ENCODE measurements at places on chromosomes 2 and 18. TPM values are rescaled to one million over a fixed set of nuclear protein-coding genes. Genes with fewer than 3 reads are reported as not detected.

- no peak overlapping the region for H3K27ac ChIP-seq
- DNase-seq, result no peak
- peaks cover 23% of the 10 kb centered on the region for H3K27me3 ChIP-seq
- no peaks in the 10 kb centered on the region for H3K36me3 ChIP-seq
Observed at GRCh38 chr2:51032751-51033330, 909 bp upstream of the NRXN1 start.

GRCh38 chr2:232116852-232117251, 155.3 kb downstream of the DIS3L2 start:
- H3K4me1 ChIP-seq, result no peaks in the 10 kb centered on the region
- H3K27me3 ChIP-seq, result no peaks in the 10 kb centered on the region
- H3K4me3 ChIP-seq, result no peak overlapping the region
- no peak for DNase-seq
- no peak overlapping the region for H3K27ac ChIP-seq

DNA sequence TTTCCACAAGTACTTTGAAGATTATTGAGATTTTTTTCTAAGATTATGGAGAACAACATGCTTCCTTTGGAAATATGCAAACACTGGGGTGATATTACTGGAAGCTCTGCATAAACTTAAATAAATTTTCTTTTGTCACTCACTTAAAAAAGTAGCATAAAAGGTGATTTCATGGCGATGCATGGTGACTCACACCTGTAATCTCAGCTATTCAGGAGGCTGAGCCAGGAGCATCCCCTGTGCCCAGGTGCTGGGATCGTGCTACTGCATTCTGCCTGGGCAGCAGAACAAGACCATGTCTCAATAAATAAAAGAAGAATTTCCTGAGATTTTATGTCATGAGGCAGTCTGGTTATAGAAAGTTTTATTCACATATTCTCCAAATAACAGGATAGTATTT, 679.1 kb upstream of the CDH2 start:
- H3K4me3 ChIP-seq, result no peak overlapping the region
- H3K36me3 ChIP-seq, result no peaks in the 10 kb centered on the region
- H3K27ac ChIP-seq, result no peak overlapping the region
- no peaks in the 10 kb centered on the region for H3K4me1 ChIP-seq
- DNase-seq, result no peak
- H3K27me3 ChIP-seq, result no peaks in the 10 kb centered on the region

DNA sequence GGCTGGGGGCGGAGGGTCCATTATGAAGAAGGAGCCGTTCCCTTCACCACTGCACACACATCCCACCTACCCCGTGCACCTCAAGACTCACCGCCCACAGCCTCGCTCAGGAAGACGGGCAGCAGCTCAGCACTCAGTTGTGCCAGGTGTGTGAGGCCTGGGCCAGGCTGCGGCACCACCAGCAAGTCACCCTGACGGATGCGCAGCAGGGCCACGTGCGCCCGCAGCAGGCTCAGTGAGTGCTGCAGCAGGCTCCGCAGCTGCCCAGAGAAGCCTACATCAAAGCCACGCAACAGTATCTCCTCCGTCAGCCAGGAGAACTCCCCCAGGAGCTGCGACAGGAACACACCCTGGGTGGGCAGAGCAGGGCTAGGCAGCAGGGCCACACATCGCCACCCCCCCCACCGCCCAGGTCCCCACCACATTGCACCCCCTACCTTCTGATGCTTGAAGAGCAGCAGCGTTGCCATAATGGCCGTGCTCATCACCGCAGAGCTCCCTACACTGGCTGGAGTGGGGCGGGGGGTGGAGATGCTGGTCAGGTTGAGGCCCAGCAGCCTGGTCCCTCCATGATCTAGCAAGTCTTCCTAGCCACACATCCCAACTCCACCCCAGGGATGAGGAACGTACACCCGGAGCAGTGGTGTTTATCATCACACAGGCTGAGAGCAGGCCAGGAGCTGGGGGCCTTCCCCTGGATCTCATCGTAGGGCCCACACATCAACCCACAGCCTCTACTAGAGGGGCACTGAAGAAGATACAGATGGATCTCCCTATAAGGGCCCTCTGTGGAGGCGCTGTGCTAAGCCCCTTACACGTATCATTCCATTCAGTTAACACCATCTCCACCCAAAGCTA, 10.2 kb downstream of the GPAT2 start:
- no peak overlapping the region for H3K27ac ChIP-seq
- no peak overlapping the region for H3K4me3 ChIP-seq
- H3K36me3 ChIP-seq, result peaks cover 4% of the 10 kb centered on the region
- no peaks in the 10 kb centered on the region for H3K27me3 ChIP-seq

- peaks cover 22% of the 10 kb centered on the region for H3K4me1 ChIP-seq
- H3K4me3 ChIP-seq, result no peak overlapping the region
- DNase-seq, result no peak
- peak overlapping the region; percentile 45 for H3K27ac ChIP-seq
- no peaks in the 10 kb centered on the region for H3K36me3 ChIP-seq
Observed at GRCh38 chr2:120712180-120712681, 23.4 kb upstream of the GLI2 start.

DNA sequence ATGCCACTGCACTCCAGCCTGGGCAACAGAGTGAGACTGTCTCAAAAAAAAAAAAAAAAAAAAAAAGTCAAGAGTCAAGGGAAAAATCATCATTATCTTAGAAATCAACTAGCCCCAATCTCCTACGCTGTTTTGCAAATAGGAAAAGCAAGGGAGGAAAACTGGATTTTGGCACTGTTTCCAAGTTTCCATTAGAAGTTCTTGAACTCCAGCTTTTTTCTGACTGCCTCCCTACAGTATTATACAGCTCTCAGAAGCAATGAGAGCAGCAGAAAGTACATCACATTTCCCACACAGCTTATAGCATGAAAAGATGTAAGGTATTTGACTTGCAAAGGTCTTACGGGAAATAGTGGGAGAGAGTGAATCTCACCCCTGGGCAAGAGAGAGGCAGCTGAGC, 127.8 kb downstream of the OSR1 start:
- H3K4me3 ChIP-seq, result no peak overlapping the region
- peaks cover 20% of the 10 kb centered on the region for H3K4me1 ChIP-seq
- H3K27ac ChIP-seq, result no peak overlapping the region
- no peaks in the 10 kb centered on the region for H3K36me3 ChIP-seq

GRCh38 chr2:114754907-114755563, 312.6 kb downstream of the DPP10 start:
- H3K36me3 ChIP-seq, result no peaks in the 10 kb centered on the region
- no peaks in the 10 kb centered on the region for H3K27me3 ChIP-seq
- DNase-seq, result no peak

DNA sequence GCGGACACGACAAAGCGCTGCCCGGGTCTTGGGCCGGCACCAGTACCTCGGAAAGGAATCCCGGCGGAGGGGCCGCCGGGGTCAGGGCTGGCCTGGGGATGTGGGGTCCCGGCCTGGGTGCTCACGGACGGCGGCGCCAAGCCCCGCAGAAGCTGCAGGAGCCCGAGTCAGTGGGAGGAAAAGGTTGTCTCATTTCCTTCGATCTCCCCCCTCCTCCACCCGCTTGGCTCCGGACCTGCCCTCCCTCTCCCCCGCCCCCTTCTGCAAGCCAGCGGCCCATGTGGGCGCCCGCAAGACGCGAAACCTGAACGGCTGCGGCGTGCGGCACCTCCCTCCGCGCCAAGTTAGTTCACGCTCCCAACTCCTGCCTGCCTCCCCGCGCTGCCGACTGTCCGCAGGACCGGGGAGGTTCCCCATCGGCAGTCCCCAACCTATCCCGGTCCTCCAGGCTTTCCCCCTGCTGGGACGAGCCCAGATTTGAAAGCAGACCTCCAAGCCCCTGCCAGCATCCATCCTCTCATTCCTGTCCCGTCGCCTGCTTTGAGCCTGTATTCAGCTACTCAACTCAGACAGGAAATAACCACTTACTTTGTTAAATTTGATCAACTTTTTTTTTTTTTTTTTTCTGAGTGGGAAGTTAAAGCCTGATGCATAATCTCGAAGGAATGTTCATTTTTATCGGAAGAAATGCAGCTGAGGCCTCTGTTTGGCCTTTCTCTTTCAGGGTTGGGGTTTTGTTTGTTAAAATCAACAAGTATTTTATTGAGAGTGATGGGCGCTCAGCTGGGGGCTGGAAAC, at the start of gene EVA1A:
EVA1A (minus strand) TSS at position 172 of the 798 bp plus-strand sequence. CDS start 42,799 bp downstream, outside the sequence.
- H3K4me1 ChIP-seq, result peaks cover 15% of the 10 kb centered on the region
- H3K36me3 ChIP-seq, result no peaks in the 10 kb centered on the region
- peak within 1 kb of the TSS; percentile 77 for H3K27ac ChIP-seq
- peak within 1 kb of the TSS; percentile 62 for H3K4me3 ChIP-seq
- H3K27me3 ChIP-seq, result peaks cover 10% of the 10 kb centered on the region

DNA sequence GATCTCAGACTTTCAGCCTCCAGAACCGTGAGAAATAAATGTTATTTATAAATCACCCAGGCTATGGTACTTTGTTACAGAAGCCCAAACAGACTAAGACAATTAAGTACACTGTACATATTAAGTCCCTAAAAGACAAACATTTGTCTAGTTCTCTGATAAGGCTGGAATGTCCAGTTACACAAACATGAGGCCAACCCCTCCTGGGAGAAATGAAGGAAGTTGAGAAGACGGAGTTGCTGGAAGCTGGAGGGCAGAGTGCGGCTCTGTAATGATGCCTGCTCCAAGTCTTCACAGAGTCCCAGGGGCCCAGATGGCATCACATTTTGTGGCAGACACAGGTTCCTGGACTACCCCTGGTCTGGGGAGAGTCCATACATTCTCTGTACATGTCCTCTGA, 79.2 kb upstream of the ST8SIA3 start:
- no peak for DNase-seq
- H3K27me3 ChIP-seq, result no peaks in the 10 kb centered on the region
- no peak overlapping the region for H3K4me3 ChIP-seq
- no peak overlapping the region for H3K27ac ChIP-seq

DNA sequence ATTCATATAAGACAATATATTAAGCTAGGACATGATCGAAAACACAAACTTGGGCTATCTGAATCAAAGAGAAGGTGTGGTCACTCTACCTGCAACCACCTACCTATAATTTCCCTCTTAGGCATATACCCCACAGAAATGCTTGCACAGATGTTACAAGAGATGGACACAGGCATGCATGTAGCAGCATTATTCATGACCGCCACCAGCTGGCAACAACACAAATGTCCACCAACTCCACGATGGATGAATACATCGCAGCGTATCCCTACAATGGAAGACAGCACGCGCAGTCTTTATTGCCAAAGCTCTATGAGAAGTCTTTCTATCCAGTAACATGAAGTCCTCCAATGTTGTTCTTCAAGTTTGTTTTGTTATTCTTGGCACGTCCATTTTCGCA, 90.8 kb downstream of the ARL4C start:
- H3K4me1 ChIP-seq, result no peaks in the 10 kb centered on the region
- H3K27me3 ChIP-seq, result no peaks in the 10 kb centered on the region
- DNase-seq, result no peak
- no peak overlapping the region for H3K4me3 ChIP-seq
- no peak overlapping the region for H3K27ac ChIP-seq

GRCh38 chr2:128591022-128591860, 272.6 kb upstream of the HS6ST1 start:
- no peak overlapping the region for H3K27ac ChIP-seq
- H3K36me3 ChIP-seq, result no peaks in the 10 kb centered on the region
- H3K27me3 ChIP-seq, result peaks cover 6% of the 10 kb centered on the region
- H3K4me1 ChIP-seq, result peaks cover 7% of the 10 kb centered on the region
- DNase-seq, result no peak
- no peak overlapping the region for H3K4me3 ChIP-seq

- H3K27ac ChIP-seq, result no peak overlapping the region
- H3K36me3 ChIP-seq, result no peaks in the 10 kb centered on the region
- DNase-seq, result no peak
Observed at GRCh38 chr2:49914281-49914680, 760.0 kb upstream of the FSHR start.

GRCh38 chr2:32832821-32833220, 113.9 kb upstream of the LTBP1 start:
- H3K4me1 ChIP-seq, result no peaks in the 10 kb centered on the region
- no peaks in the 10 kb centered on the region for H3K36me3 ChIP-seq
- no peak overlapping the region for H3K4me3 ChIP-seq
- DNase-seq, result no peak
- H3K27ac ChIP-seq, result no peak overlapping the region

DNA sequence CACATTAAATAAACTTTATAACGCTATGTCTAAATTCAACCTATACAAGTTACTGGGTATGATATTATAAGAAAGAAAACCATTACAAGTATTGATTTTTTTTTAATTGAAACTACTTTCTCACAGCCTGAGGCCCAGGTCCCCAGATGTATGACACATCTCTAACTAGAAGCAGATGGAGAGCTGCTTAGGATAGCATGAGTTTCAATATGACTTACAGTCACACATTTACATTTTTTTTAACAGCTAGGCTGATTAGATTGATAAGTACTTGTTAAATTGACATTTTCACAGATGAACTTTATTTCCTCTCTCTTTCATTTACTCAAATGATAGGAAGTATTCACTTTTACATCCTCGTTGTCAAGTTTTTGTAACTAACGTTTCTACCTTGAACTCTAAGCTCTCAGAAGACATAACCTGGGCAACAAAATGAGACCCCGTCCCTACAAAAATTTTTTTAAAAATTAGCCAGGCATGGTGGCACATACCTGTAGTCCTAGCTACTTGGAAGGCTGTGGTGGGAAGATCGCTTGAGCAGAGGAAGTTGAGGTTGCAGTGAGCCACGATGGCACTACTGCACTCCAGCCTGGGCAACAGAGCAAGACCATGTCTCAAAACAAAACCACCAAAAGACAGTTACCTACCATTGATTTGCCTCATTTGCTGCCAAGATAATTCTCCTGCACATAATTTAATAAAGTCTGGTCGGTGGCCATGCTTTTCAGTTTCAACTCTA, 52.4 kb downstream of the STK39 start:
- no peaks in the 10 kb centered on the region for H3K27me3 ChIP-seq
- H3K4me1 ChIP-seq, result peaks cover 30% of the 10 kb centered on the region
- DNase-seq, result no peak

DNA sequence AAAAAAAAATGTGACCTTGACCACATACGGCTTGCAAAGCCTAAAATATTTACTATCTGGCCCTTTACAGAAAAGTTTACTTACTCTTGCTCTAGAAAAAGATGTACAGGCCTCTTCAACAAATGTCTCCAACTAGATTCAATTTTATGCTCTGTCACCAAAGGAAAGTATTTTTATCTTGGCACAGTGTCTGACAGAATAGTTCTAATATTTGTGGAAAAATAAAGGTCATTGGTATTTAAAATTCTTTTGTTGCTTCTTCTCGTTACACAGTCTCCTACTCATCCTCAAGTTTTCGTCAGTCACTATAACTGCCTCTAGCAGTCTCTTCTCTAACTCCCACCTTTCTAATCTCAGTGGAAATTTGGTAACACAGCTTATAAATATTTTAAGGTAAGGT, 1.4 kb downstream of the RBKS start:
- H3K4me1 ChIP-seq, result peaks cover 36% of the 10 kb centered on the region
- H3K27ac ChIP-seq, result no peak overlapping the region
- no peak overlapping the region for H3K4me3 ChIP-seq
- no peaks in the 10 kb centered on the region for H3K27me3 ChIP-seq
- no peak for DNase-seq
- H3K36me3 ChIP-seq, result no peaks in the 10 kb centered on the region

Gene CTIF
- total RNA-seq, result 61.5 TPM

Gene ICOS
- total RNA-seq, result 0.47 TPM

Gene AQP12B
- total RNA-seq, result not detected

Gene PTPRN
- total RNA-seq, result not detected

Gene ABCG5
- not detected for total RNA-seq

Gene ARPC2
- total RNA-seq, result 279 TPM
